RWPE2 (cell line): ENCODE measurements at places on chromosomes 4 and X.

DNA sequence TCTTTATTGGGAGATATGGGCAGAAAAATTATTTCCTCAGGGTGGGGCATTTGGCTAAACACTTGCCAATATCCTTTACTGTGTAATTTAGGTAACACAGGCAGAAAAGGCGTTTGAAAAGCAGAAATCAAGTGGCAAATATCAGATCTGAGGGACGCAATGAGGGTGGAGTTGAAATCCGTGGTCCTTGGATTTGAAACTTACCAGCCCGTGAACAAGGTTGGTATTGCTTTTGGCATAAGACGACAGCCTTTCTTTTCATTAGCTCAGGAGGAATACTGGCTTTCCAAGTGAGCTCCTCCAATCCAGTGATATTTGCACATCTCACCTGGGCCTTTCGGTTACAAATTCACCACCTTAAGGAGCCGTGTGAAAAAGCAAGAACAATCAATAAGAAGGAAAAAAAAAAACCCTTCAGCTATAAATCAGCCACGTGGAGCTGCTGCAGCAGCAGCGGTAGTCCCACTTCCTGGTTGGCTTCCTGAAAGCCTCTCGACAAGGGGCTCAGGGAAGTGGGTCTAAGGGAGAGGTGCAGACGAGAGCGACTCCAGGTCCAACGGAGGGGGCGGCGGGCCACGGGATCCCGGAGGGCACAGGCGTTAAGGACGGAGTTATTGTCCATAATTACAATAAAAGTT is 734 bp upstream of the GALNT7 start:
- H3K27me3 ChIP-seq, result no peaks in the 10 kb centered on the region
- H3K36me3 ChIP-seq, result 0 out of 2 replicates have a peak, but pooled peaks cover 3% of the 10 kb centered on the region

GRCh38 chr4:41413670-41414411 is 124.1 kb upstream of the LIMCH1 start:
- H3K27ac ChIP-seq, result peak overlapping the region; percentile 42
- H3K27me3 ChIP-seq, result no peaks in the 10 kb centered on the region
- no peak overlapping the region for H3K4me3 ChIP-seq
- peaks cover 32% of the 10 kb centered on the region for H3K4me1 ChIP-seq
- DNase-seq, result no peak
- H3K36me3 ChIP-seq, result no peaks in the 10 kb centered on the region

GRCh38 chr4:98996765-98997068 is 1.2 kb downstream of the METAP1 start:
- H3K4me1 ChIP-seq, result peaks cover 27% of the 10 kb centered on the region
- peak overlapping the region; percentile 92 for H3K4me3 ChIP-seq
- H3K27me3 ChIP-seq, result no peaks in the 10 kb centered on the region
- peak overlapping the region; percentile 71 for H3K27ac ChIP-seq

- H3K4me3 ChIP-seq, result no peak overlapping the region
- DNase-seq, result no peak
- peak overlapping the region; percentile 64 for H3K27ac ChIP-seq
- H3K4me1 ChIP-seq, result peaks cover 23% of the 10 kb centered on the region
- no peaks in the 10 kb centered on the region for H3K36me3 ChIP-seq
Measured at GRCh38 chrX:8848911-8849310, 47.7 kb upstream of the FAM9A start.

DNA sequence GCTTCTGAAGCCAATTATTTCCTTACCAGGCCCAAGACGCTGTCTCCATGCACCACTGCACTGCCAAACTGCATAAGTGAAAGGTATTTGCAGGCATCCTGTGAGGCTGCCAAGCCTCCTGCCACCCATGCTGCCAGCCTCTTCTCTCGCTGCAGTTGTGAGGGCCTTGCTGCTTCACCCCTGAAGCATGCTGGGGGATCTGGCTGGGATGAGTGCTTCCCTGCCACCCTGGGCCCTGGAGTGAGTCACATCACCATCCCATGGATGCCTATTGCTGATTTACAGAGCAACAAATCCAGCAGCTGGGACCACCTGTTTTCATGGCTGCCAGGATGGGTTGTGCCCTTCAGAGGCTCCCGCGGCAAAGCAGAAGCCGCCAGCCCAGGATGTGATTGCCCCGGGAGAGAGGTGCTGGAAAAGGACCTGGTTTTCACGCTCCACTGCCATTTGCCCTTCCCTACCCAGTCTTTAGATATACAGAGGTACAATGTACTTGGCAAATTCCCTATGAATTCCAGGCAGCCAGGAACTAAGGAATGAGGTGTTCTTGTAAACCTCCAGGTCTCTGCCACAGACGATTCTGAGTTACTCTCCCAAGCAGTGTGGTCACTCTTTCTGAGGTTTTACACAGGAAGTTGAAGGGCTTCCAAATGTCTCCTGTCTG is 41.5 kb upstream of the PTCHD1 start:
- no peak for DNase-seq
- H3K27me3 ChIP-seq, result no peaks in the 10 kb centered on the region
- H3K4me3 ChIP-seq, result no peak overlapping the region
- H3K4me1 ChIP-seq, result no peaks in the 10 kb centered on the region
- no peak overlapping the region for H3K27ac ChIP-seq

- DNase-seq, result no peak
- H3K4me3 ChIP-seq, result no peak overlapping the region
- no peaks in the 10 kb centered on the region for H3K27me3 ChIP-seq
- no peak overlapping the region for H3K27ac ChIP-seq
- no peaks in the 10 kb centered on the region for H3K36me3 ChIP-seq
- no peaks in the 10 kb centered on the region for H3K4me1 ChIP-seq
Measured at GRCh38 chrX:85024562-85024961, 20.9 kb downstream of the APOOL start.

DNA sequence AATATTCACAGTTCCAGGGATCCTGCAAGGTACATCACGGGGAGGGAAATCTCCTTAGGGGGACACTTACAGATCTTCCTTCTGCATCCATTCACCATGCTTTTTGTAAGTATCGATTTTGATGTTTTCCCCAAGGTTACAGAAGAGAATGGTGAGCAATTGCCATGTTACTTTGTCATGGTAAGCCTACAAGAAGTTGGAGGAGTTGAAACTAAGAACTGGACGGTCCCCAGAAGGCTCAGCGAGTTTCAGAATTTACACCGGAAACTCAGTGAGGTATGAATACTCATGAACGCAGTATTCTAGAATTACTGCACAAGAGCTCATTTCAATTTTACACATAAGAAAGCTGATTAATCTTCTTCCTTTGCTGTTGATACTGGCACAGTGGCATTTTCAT is 53.9 kb downstream of the LRP2BP start:
- H3K27ac ChIP-seq, result no peak overlapping the region
- no peak for DNase-seq
- H3K4me1 ChIP-seq, result no peaks in the 10 kb centered on the region
- H3K27me3 ChIP-seq, result no peaks in the 10 kb centered on the region
- H3K36me3 ChIP-seq, result no peaks in the 10 kb centered on the region

DNA sequence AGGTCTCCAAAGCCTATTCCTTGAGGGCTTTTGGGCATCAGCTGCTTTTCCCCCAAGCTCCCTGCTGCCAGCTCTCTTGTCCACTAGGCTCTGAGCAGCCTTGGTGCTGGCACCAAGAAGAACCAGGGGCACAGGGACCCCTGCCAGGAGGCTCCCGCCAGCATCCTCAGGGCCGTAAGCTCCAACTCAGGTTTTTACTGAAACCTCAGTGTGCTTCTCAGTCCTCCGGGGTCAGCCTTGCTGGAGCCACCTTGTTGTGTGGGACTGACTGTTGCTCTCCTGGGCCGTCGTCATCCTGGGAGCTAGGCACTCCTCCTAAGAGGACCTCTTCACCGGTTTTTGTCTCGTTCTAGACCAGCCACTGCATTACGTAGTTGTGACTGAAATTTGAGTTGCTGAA is 38.9 kb downstream of the NOP14 start:
- H3K36me3 ChIP-seq, result peaks cover 53% of the 10 kb centered on the region
- no peak overlapping the region for H3K4me3 ChIP-seq
- no peaks in the 10 kb centered on the region for H3K27me3 ChIP-seq
- no peak overlapping the region for H3K27ac ChIP-seq
- no peak for DNase-seq

DNA sequence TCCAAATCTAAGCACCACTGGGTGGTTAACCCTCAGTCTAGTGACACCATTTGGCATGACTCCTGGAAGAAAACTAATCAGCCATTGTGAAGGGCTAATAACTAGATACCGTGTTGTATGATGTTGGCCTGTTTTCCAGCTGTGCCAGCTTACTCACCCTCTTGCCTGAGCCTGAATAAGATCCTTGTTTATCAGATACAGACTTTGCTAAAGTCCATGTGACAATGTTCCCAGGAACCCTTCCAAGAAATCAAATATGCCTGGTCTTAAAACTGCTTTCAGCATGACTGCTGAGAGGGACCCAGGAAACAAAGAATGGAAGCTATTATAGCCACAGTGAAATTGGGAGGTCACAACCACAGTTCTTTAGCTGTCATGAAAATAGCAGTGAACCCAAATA is 640.8 kb upstream of the INTU start:
- H3K4me3 ChIP-seq, result no peak overlapping the region
- H3K36me3 ChIP-seq, result no peaks in the 10 kb centered on the region
- DNase-seq, result no peak
- H3K27ac ChIP-seq, result no peak overlapping the region
- H3K27me3 ChIP-seq, result no peaks in the 10 kb centered on the region

DNA sequence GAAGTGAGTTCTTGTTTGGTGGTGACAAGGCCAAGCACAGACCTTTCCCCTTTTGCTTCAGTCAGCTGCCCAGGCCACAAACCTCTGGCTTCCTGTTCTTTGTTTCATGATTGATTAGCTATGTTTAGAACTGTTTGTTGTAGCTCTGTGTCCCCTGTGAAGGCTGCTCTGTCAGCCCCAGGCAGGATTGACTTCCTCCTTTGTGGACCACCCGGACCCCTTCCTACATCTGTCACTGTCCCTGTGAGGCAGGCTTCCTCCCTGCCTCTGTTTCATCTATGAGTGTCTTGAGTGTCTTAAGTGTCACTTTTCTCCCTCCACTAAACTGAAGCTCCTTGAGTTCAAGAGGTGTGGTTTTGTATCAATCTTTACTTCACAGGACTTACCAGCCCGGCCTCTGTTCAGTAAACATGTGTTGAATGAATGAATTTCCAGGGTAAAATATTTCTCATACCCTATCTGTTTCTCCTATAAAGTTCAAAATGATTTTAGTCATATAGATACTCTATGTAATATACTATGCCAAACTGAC is 83.5 kb downstream of the ZNF674 start:
- no peaks in the 10 kb centered on the region for H3K4me1 ChIP-seq
- no peak for DNase-seq
- no peak overlapping the region for H3K27ac ChIP-seq

GRCh38 chr4:80215449-80216052 is 18.2 kb downstream of the PRDM8 start:
- H3K4me3 ChIP-seq, result no peak overlapping the region
- DNase-seq, result no peak
- H3K4me1 ChIP-seq, result peaks cover 17% of the 10 kb centered on the region
- no peaks in the 10 kb centered on the region for H3K27me3 ChIP-seq
- no peaks in the 10 kb centered on the region for H3K36me3 ChIP-seq

- H3K4me1 ChIP-seq, result no peaks in the 10 kb centered on the region
- no peak for DNase-seq
- H3K27ac ChIP-seq, result no peak overlapping the region
- no peak overlapping the region for H3K4me3 ChIP-seq
Measured at GRCh38 chr4:6898763-6899162, 10.9 kb upstream of the TBC1D14 start.

GRCh38 chrX:153411255-153411987 is at the start of gene ZFP92:
Gene ZFP92, plus strand, starts transcription at chrX:153411472. Its CDS starts 6,851 bp downstream, at chrX:153418323.
- H3K36me3 ChIP-seq, result no peaks in the 10 kb centered on the region
- no peaks in the 10 kb centered on the region for H3K27me3 ChIP-seq
- H3K27ac ChIP-seq, result no peak within 1 kb of the TSS
- H3K4me3 ChIP-seq, result peak within 1 kb of the TSS; percentile 37

DNA sequence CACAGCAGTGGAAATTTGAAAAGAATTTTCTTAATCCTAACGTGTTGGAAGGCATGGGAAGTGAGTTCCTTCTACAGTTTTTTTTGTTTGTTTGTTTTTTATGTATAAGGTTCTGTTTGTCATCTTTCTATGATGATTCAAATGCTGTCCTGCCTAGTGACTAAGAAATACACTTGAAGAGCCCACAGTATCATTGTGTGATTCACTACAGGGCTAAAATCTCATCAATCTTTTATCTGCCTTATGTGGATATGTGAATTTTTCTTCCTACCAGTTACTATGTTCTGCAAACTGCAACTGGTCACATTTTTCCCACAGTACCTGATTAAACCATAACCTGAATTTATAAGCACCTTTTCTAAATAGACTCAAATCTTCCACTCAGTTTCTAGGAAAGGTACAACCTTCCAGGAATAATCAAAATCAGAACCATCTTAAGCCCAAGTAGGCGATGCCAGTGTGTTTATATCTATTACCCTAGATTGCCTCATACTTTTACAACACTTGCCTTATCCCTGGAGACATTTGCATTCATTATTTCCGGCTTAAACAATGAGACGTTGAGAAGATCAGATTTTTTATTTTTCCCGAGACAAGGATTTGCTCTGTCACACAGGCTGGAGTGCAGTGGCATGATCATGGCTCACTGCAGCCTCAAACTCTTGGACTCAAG is 214.6 kb upstream of the GALNT7 start:
- no peak overlapping the region for H3K4me3 ChIP-seq
- H3K27me3 ChIP-seq, result no peaks in the 10 kb centered on the region
- H3K36me3 ChIP-seq, result no peaks in the 10 kb centered on the region
- no peak for DNase-seq
- H3K4me1 ChIP-seq, result no peaks in the 10 kb centered on the region

GRCh38 chrX:37776987-37777325 is 2.9 kb upstream of the CYBB start:
- no peaks in the 10 kb centered on the region for H3K36me3 ChIP-seq
- no peaks in the 10 kb centered on the region for H3K27me3 ChIP-seq
- H3K4me3 ChIP-seq, result no peak overlapping the region
- no peak overlapping the region for H3K27ac ChIP-seq
- H3K4me1 ChIP-seq, result no peaks in the 10 kb centered on the region

- no peak for DNase-seq
- H3K4me1 ChIP-seq, result no peaks in the 10 kb centered on the region
- H3K36me3 ChIP-seq, result no peaks in the 10 kb centered on the region
- no peak overlapping the region for H3K27ac ChIP-seq
Measured at GRCh38 chr4:18366892-18367291, 345.3 kb upstream of the LCORL start.

- H3K4me1 ChIP-seq, result no peaks in the 10 kb centered on the region
- DNase-seq, result no peak
- H3K4me3 ChIP-seq, result no peak within 1 kb of the TSS
- peaks cover 7% of the 10 kb centered on the region for H3K27me3 ChIP-seq
Measured at GRCh38 chrX:145817331-145818185, at the start of gene SLITRK2. Gene SLITRK2, plus strand, starts transcription at chrX:145817829. Its CDS starts 4,597 bp downstream, at chrX:145822426.

- no peak for DNase-seq
- H3K4me1 ChIP-seq, result no peaks in the 10 kb centered on the region
- H3K4me3 ChIP-seq, result no peak overlapping the region
- no peaks in the 10 kb centered on the region for H3K27me3 ChIP-seq
- H3K27ac ChIP-seq, result no peak overlapping the region
Measured at GRCh38 chr4:151803246-151803645, 42.4 kb upstream of the GATB start.

DNA sequence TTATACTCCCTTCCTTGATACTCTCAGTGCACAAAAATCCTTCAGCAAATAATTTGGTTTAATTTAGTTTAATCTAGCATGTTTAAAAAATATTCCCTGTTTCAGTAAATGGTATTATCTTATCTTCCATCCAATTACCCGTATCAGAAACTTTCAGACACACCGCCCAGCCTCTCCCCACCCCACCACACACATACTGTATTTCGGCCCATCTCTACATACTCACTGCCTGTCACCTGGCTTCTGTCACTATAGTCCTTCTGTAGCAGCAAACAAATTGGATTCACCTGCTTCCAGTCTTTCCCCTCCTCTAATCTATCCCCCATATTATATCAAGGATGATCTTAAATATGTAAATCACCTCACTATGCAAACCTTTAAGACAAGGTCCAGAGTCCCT is 24.8 kb upstream of the GAB1 start:
- H3K27ac ChIP-seq, result no peak overlapping the region
- no peaks in the 10 kb centered on the region for H3K27me3 ChIP-seq
- no peaks in the 10 kb centered on the region for H3K4me1 ChIP-seq
- no peak for DNase-seq
- H3K36me3 ChIP-seq, result no peaks in the 10 kb centered on the region
